ENCODE measurements at places on chromosomes 3 and 15.

- peak; percentile 76 for DNase-seq
Observed at GRCh38 chr3:58111513-58112184, 99.1 kb downstream of the DNASE1L3 start.

GRCh38 chr15:101689901-101690300, 34.4 kb downstream of the TARS3 start:
- no peak for DNase-seq

GRCh38 chr15:66369773-66370651, 13.5 kb upstream of the TIPIN start:
- no peak for DNase-seq

GRCh38 chr3:64584179-64584578, 103.6 kb downstream of the ADAMTS9 start:
- DNase-seq: no peak

DNA sequence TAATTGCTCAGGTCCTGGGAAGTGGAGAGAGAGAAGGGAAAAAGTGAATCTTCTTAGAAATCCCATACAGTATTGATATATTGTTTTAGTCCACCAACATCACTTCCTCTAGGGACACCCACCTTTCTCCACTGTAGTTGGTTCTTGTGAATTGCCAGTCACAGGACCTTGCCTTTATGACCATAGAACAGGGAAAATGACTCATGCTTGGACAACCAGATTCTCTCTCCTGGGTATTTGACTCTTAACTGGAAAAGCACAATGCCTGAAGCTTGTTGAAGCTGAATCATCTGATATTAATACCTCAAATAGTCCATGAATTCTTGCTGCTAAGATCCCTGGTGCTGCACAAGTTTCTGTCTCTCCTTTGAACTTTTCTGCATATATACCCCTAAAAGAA, 32.5 kb upstream of the DCLK3 start:
- DNase-seq: no peak

GRCh38 chr15:78149805-78150751, 916 bp downstream of the IDH3A start:
- DNase-seq: no peak

DNA sequence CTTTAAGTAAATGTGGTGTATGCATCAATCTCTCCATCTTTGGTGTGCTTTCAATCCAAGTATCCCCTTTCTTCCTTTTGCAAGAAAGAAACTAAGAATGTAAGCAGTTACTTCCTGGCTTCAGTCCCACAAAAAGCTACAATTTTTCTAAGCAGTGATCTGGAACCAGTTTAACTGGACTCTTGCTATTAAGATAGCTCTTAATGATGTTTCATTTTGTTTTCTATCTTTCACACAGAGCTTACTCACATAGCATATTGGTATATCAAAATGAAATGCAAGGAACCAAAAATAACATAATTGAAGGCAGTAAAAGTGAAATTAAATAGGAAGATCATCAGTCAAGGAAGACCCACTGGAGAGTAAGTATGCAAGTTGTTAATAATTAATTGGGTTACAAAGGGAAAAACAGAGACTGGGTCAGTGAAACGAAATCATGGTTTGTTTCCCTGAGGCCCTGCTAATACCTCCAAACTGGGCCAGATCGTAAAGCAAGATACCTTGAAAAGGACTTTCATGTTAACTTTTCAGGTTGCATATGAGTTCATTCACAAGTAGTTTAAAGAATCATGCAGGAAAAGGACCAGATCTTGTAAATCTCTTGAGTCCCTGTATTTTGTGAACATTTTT, 41.9 kb downstream of the GPR160 start:
- DNase-seq: peak; percentile 29

All from Caco-2 (cell line).